ENCODE measurements at places on chromosomes 1 and 21.

GRCh38 chr1:28259252-28259933, at the start of gene SESN2:
SESN2 (plus strand) TSS chr1:28259518; CDS start chr1:28259848, 330 bp downstream.
- DNase-seq: peak; percentile 97

- DNase-seq: no peak
These were observed 41.5 kb downstream of the DTL start for GRCh38 chr1:212077028-212077427.

DNA sequence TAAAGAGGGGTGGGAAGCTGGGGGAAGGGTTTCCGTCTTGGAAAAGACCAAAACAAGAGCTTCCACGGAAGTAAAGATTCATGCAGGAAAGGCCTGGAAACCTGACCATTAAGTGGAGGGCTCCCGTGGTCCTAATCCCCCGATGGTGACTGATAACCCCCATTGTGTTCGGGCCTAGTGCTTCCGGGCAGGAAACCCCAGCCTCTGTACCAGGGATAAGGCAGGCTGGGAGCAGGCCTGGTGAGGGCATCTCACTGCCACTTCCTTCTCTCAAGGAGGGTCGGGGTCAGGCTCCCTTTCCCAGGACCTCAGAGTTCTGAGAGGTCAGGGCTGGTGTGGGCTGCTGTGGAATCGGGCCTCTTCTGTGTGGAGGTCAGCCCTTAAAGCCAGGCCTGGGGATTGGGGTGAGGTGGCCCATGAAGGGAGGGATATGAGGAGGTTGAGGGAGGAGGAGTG, 136.9 kb downstream of the CDC7 start:
- DNase-seq: no peak

- DNase-seq: no peak
These were observed 21.5 kb upstream of the SAMSN1 start for GRCh38 chr21:14567331-14568279.

- no peak for DNase-seq
These were observed 63.6 kb upstream of the TTLL7 start for GRCh38 chr1:84062496-84062895.

GRCh38 chr1:182370532-182370931, 21.1 kb downstream of the GLUL start:
- DNase-seq: no peak

DNA sequence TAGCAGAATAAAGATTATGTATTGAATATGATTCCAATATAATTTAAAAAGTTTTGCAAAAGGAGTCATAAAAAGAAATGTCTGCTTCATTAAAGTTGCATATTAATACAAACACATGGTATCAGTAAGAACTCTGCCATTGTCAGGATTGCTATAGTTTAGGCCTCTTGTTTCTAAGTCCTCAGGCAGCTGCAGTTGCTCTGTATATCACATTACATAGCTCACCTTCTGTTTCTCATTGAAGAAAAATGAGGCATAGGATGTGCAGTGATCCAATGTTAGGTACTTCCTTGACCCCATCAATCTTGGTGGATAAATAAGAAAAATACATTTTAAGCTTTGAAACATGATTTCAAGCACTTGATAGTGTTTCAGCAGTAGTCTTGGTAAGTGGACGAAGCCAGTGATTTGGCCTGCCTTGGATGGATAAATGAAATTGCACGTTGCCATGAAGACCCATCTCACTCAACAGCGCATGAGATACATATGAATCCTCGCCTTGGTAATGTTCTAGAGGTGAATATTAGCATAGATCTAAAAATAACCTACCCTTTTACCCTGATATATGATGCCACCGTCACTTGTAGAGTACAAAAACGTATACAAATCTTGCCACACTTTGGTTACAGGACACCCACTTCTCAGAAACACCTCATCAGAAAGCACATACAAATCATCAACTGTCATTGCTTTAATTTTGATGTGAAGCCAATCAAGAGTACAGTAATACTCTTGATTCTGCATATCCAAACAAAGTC, 25.3 kb downstream of the ZFYVE9 start:
- no peak for DNase-seq

GRCh38 chr1:212700892-212701819, 1.5 kb upstream of the BATF3 start:
- peak; percentile 53 for DNase-seq

DNA sequence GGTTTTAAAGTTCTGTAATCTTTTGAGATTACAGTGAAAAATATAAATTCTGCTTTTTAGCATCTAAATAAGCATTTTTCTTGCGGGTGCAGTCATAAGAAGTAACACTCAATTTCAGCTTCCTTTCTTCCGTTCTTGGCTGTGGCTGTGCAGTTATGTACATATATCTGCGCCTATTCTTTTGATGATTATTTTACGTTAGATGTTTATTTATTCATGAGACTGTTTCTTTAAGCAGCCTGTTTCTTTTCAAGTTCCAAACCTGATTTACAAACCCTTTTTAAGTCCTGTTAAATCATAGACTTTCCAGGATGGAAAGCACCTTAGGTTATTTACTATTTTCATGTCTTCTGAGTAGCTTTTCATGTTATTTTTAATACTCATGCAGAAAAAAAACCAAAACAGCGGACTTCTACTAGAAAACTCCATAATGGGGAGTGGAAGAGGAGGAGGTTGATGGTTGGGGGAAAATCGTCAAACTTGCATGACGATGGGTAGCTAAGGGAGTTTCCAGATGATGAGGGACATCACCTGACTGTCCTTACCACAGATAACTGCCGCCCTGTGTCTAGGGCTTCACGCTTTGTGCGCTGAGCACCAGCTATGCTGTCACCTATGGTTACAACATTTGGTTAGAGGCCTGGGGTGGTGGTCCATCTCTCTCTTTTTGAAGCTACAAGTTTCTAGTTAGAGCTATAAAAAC, 2.6 kb downstream of the PRDM2 start:
- no peak for DNase-seq

GRCh38 chr1:219582296-219582695, 30.6 kb downstream of the ZC3H11B start:
- no peak for DNase-seq

All from globus pallidus (tissue), 1 donor.